ENCODE measurements at places on chromosomes 5 and 9.

GRCh38 chr9:136743639-136744211 lies 985 bp upstream of the LCN10 start:
- DNase-seq: no peak

DNA sequence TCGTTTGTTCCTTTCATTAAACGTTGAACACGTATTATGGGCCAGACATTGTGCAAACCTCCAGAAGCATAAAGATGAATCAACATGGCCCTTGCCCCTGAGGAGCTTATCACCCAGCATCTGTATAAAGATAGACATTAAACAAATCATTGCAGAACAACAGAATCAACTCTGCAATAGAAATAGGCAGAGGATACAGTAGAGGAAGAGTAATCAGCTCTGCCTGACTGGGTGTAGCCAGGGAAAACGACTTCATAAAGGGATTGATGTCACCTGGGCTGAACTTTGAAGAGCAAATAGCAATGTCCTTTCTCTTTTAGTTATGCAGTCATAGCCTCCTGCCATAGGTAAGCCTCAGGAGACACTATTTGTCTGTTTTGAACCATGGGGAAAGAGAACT lies 13.4 kb downstream of the RGS7BP start:
- no peak for DNase-seq

- no peak for DNase-seq
These were observed 126.1 kb upstream of the TBC1D2 start for GRCh38 chr9:98381311-98382103.

DNA sequence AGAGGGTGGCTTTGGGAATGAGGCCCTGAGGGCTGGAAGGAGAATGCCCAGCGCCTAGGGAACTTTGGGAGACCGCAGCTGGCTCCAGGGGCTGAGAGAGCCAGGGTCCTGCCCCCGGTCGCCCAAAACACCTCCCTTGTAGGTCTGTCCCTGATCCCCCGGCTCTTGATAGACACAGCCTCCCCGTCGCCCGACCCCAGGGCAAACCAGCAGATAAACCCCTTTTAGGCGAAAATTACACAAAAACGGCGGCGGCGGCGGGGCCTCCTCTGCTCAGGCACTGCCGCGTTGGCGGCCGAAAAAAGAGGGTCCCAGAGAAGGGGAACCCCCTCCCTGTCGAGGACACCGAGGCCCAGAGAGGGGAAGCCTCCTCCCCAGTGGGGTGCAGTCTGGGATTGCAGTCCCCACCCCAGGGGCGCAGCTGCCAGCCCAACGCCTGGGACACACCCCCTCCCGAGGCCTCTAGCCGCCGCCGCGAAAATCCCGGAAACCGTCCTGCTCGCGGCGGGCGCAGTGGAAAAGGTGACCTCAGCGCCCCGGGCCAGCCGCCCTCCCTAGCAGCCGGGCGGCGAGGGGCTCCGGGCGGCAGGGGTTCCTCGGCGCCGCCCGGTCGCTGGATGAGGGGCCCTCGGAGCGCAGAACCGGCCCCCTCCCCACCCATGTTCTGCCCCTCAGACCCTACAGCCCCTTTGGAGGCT lies 3.1 kb upstream of the BARX1 start:
- no peak for DNase-seq

GRCh38 chr9:88587885-88588649 lies 53.1 kb downstream of the NXNL2 start:
- no peak for DNase-seq

GRCh38 chr5:95907067-95907705 lies 54.5 kb downstream of the ELL2 start:
- DNase-seq: no peak

DNA sequence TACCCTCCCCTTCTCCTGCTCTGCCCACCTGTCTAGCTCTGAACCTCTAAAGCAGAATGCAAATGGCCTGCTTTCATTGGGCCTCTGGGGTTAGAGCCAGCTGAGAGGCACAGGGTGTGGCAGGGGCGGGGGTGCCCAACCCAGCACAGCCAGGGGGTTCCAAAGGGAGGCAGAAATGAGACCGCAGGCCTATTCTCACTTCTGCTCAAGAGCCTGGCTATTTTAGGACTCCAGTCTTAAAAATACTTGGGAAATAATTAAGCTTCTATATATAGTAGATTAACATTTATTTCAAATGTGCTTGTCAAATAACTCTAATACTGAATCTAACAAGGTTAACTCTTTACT lies 5.7 kb downstream of the QSOX2 start:
- no peak for DNase-seq

- DNase-seq: no peak
These were observed 6.9 kb upstream of the EXOC3 start for GRCh38 chr5:435961-436640.

DNA sequence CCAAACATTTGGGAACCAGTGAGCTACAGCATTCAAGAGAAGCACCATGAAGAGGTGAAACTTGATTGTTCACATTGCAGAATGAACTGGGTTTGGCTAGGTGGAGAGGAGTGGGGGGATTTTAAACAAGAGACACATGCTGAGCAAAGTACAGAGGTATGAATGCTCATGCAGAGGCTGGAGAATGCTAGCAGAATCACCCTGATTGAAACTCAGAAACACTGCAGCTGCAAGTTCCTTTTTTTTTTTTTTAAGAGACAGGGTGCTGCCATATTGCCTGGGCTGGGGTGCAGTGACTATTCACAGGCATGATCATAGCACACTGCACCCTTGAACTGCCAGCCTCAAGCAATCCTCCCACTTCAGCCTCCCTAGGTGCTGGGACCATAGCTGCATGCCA lies 35.1 kb downstream of the DENND1A start:
- DNase-seq: no peak
